ENCODE measurements at places on chromosomes 7 and 10.

DNA sequence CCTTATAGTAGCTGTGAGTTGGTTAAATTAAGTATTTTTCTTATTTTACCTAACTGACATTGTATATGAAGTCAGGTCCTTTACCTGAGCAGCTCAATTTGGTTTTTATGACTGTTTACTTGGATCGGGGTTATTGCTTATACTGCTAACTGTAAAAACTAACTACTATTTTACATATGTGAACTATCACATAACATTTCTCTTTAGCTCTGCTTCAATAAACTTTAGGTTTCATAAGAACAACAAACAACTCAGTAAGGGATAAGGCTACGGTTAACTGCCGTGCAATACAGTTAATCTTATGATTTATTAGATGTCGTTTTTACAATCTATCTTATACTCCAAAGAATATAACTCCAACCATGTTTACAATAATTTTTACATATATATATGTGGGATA is 480.2 kb downstream of the PARD3 start:
- DNase-seq: no peak

GRCh38 chr10:27446091-27446918 is 57.8 kb upstream of the RAB18 start:
- no peak for DNase-seq

DNA sequence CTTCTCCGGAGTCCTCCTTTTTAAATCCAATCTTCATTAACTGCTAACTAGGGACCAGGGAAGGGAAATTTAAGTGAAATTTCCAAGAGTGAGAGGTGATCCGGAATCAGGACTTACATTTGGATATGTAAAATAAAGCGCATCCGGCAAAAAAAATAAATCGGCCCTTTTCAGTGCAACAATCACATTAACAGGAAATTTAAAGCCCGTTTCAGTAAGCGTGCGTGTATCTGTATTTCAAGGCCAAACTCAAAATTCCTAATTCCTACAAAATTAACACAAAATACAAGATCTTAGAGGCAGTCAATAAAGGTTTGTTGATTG is 771 bp downstream of the DNAJC9 start:
- no peak for DNase-seq

- DNase-seq: no peak
Observed at GRCh38 chr7:18639711-18640110, 144.2 kb downstream of the HDAC9 start.

DNA sequence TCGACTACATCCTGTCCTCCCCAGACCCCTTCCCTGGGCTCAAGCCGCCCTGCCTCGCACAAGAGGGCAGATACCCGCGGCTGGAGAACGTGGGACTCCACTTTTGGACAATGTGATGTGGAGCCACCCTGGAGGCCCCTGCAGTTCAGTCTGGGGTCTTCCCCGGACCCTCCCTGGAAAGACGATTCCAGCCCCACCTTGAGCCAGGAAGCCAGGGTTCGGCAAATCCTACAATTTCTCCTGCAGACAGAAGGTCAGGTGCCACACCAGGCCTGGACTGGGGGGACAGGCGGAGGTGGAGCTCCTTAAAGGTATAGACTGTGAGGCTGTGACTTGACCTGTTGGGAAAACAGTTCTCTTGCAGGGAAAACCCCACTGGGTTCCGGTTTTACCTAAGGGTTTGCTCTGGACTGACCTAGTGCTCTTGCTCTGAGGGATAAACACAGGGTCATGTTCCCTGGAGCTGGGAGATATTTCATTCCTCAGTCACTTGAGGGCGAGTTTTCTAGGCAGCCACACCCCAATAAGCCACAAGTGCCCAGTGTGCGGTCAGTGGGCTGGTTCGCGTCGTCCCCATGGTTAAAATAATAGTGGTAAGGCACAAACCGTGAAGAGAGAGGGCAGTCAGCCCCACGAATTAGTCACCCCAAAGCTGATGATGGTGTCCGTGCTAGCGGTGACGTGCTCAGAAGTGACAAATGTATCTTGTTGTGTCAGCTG is 1.6 kb downstream of the FOXL3 start:
- DNase-seq: no peak

GRCh38 chr10:127872011-127872761 is 20.6 kb downstream of the CLRN3 start:
- no peak for DNase-seq

- DNase-seq: no peak
Observed at GRCh38 chr7:47383696-47384445, 198.0 kb downstream of the TNS3 start.

GRCh38 chr7:105118612-105119600 is 104.9 kb downstream of the KMT2E start:
- DNase-seq: no peak

GRCh38 chr10:1432161-1432560 is 305.2 kb downstream of the ADARB2 start:
- no peak for DNase-seq

DNA sequence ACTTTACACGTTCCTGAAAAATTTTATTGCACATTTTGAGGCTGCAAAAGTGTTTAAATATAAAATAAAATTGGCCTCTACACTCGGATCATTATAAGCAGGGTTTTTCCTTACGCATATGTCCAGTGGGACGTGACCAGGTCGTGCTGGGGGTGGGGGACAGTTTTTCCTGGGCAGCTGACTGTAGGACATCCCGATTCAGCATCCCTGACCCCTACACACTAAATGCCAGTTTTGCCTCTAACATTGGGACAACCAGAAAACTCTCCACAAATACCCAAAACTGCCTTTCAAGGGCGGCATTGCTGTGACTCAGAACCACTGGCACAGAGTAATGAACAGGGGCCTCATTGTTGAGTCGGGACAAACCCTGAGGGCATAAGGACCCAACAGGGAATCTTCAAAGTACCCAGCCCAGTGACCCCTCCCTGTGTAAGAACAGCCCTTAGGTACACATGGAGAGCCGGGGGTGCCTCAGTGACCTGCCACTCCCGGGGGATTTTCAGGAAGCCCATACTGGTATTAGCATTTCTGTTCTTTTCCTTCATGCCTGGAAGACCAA is 170.6 kb downstream of the ARHGAP21 start:
- DNase-seq: no peak

DNA sequence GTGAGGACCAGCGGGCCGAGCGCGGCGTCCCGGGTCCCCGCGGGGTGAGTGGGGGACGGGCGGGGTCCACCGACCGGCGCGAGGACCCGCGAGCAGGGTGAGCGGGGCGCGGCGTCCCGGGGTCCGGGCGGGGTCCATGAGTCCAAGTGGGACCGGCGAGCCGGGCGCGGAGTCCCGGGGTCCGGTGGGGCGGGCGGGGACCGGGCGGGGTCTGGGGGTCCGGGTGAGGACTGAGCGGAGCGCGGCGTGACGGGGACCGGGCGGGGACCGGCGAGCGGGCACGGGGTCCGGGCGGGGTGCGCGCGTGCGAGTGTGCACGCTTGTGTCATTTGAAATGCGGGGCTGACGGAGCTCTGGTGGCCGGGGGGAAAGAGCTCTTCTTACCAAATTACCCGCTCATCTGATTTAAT is 765 bp downstream of the CELF2 start:
- DNase-seq: no peak

DNA sequence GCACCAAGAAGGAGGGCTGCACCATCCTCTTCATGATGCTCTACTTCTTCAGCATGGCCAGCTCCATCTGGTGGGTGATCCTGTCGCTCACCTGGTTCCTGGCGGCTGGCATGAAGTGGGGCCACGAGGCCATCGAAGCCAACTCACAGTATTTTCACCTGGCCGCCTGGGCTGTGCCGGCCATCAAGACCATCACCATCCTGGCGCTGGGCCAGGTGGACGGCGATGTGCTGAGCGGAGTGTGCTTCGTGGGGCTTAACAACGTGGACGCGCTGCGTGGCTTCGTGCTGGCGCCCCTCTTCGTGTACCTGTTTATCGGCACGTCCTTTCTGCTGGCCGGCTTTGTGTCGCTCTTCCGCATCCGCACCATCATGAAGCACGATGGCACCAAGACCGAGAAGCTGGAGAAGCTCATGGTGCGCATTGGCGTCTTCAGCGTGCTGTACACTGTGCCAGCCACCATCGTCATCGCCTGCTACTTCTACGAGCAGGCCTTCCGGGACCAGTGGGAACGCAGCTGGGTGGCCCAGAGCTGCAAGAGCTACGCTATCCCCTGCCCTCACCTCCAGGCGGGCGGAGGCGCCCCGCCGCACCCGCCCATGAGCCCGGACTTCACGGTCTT is 1.9 kb downstream of the FZD1 start:
- DNase-seq: no peak

- no peak for DNase-seq
Observed at GRCh38 chr10:70074165-70074564, 21.5 kb downstream of the MACROH2A2 start.

DNA sequence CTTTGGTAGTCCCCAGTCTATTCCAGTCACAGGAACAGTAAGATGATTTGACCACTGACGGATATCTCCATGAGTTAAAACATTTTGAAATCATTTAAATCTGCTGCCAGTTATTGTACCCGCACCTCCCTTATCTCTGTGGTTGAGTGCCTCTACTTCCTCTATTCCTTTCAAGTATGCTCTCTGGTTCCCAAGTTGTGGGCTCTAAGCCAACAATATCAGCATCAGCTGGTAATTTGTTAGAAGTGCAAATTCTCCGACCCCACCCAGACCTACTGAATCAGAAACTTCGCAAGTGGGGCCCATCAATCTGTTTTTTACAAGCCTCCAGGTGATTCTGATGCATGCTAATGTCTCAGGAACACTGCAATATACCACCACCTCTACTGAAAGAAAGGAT is 235.5 kb downstream of the CCSER2 start:
- no peak for DNase-seq

- no peak for DNase-seq
Observed at GRCh38 chr10:119783665-119784027, 57.8 kb downstream of the INPP5F start.

GRCh38 chr7:22267930-22268615 is 88.9 kb downstream of the RAPGEF5 start:
- DNase-seq: no peak

- DNase-seq: no peak
Observed at GRCh38 chr10:35486297-35486990, 118.7 kb upstream of the GJD4 start.

- DNase-seq: no peak
Observed at GRCh38 chr7:42104231-42104630, 132.8 kb downstream of the GLI3 start.

- peak; percentile 77 for DNase-seq
Observed at GRCh38 chr10:13099666-13100348, at the start of gene OPTN. Gene OPTN, plus strand, starts transcription at chr10:13100163. Its CDS starts 8,960 bp downstream, at chr10:13109123.

GRCh38 chr10:92493362-92493761 is 80.5 kb downstream of the IDE start:
- DNase-seq: no peak

DNA sequence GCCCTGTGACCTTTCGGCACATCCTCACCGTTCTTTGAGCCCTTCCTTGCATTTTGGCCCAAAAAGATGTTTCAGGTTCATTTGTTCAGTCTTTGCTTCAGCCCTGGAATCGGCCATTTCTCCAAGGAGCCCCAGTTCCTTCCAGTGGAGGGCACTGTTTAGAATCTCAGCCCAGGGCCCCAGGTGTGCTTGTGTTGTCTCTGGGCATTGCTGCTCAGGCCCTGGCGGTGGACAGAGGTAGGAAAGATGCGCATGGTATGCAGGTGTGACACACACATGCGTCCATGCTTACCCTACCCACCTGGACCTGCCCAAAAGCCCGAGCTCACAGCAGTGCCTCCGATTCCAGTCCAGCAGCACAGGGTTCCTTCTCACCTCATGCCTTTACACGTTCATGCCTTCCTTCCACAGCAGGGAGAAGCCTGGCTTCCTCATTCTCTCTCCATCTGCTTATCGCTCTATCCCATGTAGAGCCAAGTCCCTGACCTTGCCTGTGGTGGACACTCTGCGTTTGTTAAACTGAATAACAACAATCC is 70.6 kb downstream of the LHPP start:
- no peak for DNase-seq

DNA sequence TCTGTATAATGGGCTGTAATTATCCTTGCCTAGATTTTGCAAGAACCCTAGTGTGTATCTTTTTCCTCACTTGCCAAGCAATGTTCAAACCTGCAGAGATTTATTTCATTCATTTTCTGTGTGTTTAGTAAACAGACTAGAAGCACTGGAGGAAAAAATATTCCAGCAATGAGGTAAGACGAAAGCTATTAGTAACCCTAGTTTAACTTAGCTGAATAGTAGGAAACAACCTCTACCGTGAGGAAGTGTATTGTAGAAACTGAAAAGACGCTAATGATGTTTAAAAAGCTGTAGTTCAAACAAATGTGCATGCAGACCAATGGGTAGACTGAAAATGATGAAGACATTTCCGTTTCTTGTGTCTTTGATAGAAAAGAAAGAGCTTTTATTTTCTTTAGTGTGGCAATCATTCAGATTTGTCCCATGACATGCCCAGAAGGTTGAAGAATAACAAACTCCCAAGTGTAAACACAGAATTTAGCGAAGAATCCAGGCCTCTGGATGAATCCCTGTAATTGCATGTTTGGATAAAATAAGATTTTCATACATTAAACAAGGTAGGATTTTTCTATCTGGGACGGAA is 20.7 kb downstream of the CAV1 start:
- DNase-seq: no peak

DNA sequence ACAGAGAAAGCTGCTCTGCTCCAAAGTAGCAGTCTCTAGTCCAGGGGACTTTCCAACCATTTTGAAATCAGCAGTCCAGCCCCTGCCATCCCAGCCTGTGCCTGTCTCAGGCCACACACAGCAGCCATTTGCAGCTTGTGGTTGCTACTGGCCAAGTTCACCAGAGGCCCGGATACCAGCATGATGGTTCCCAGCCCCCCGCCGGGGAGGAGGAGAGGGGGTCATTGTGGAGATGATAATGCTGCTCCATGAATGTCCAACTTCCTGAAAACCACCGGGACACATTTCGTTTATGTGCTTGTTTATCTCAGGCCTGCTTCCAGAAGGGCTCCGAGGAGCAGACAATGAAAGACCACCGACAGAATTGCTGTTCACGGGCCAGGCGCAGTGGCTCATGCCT is 160.0 kb downstream of the UBE2H start:
- no peak for DNase-seq

DNA sequence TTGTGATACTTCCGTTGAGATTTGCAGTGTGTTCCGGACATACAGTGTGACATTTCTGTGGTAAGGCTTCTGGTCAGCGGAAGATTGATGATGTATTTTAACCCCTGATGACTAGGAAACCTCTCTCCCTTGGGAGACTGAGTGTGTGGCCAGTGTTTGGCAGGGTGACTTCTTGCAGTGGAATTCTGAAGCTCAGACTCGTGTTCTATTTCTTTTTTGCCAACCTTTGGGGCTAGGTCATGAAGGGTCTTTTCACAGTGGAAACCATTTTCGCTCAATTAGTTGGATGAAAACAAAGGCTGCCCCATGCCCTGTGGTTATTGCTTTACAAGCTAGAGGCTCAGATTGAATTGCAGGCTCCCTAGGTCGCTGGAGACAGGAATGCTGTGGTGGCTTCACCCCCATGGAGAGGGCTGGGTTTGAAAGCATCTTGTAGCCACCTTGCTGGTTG is 288.9 kb downstream of the BBS9 start:
- DNase-seq: no peak

- DNase-seq: no peak
Observed at GRCh38 chr7:103630318-103630717, 184.3 kb upstream of the SLC26A5 start.
